HCT116 (cell line): ENCODE measurements at places on chromosomes 13 and 19.

DNA sequence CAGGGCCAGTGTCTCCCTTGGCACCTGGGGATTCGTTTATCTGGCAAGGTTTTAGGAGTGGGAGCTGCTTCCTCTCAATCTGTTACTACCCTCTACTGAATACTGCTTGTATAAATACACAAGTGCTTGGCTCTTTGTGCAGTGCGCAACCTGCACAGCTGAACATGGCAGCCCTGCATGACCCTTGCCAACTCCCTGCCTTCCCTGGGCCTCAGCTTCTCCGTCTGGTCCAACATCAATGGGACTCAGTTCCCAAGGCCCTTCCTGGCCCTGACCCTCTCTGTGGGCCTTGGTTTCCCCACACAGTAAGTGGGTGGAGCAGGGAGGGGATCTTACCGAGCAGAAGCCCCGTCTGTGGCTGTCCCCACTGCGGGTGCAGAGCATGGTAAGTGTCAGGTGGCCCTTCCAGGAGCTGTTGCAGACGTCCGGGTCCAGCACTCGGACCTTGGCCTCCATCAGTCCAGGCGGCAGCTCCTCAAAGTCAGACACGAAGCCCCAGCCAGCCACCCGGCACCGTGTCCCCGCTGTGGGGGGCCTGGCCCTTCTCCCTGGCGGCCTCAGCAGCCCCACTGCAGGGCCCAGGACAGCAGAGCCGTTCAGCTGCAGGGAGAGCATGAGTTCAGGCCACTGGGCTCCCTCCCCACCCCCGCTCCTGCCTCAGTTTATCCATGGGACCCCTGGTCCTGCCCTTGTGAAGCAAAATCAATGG lies 8.5 kb downstream of the PRSS57 start:
- no peak for DNase-seq

GRCh38 chr13:30466841-30467252 lies 1.1 kb upstream of the HMGB1 start:
- no peak for DNase-seq

DNA sequence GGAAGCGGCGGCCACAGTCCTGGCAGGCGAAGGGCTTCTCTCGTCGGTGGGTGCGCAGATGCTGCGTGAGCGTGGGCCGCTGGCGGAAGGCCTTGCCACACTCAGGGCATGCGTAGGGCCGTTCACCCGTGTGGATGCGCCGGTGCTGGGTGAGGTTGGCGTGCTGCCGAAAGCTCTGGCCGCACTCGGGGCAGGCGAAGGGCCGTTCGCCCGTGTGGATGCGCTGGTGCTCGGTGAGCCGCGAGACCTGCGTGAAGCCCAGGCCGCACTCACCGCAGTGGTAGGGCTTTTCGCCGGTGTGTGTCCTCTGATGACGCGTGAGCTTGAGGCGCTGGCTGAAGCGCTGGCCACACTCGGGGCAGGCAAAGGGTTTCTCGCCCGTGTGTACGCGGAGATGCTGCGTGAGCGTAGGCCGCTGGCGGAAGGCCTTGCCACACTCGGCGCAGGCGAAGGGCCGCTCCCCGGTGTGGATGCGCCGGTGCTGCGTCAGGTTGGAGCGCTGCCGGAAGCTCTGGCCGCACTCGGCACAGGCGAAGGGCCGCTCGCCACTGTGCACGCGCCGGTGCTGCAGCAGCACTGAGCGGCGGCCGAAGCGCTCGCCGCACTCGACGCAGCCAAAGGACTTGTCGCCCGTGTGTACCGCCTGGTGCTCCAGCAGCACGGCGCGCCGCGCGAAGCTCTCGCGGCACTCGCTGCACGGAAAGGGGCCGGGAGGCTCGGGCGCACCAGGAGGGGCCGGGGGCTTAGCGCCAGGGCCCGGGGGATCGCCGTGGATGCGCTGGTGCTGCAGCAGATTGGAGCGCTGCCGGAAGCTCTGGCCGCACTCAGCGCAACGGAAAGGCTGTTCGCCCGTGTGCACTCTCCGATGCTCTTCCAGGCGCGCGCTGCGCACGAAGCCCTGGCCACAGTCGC lies 4.0 kb upstream of the UBE2M start:
- no peak for DNase-seq

GRCh38 chr13:110326263-110326904 lies 19.3 kb downstream of the COL4A2 start:
- DNase-seq = no peak

DNA sequence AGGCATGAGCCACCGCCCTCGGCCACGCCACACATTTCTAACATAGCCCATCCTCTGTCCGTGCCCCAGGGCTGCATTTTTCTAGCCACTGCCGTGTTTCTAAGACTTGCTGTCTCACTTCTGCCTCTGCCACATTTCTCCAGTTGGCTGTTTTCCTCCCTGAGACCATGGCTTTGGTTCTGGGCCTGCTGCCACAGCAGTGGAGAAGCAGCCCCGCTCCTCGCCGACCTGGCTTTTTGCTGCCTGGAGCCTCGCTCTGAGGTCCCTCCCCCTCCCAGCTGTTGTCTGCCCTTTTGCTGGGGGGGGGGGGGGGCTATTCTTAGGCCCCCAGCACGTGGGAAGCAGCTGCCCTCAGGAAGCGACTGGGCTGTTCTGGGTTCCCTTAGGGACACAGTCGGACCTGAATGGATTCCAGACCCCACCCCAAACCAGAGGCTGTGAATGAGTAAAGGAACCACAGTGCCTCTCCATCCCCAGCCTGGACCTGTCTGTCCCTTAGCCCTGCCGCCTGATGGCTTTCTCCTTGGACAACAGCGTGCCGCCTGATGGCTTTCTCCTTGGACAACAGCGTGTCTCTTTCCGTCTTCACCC lies 3.3 kb downstream of the GYS1 start:
- no peak for DNase-seq

DNA sequence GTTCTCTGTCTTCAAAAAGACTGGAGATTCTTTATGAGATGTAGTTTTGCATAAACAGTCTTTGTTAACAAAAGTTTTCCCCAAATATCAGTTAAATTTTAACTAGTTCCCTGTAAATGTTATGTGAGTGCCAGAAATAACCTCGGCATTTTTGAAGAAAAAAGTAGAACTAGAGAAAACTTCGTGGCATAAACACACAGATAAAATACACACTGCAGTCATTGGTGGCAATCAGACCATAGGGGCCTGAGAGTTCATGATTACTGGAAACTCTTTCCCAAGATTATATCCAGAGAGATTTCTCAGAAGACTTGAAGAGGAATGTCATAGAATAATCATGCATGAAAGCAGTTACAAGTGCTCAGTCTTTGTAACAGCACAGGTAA lies 190.0 kb downstream of the MZT1 start:
- no peak for DNase-seq

DNA sequence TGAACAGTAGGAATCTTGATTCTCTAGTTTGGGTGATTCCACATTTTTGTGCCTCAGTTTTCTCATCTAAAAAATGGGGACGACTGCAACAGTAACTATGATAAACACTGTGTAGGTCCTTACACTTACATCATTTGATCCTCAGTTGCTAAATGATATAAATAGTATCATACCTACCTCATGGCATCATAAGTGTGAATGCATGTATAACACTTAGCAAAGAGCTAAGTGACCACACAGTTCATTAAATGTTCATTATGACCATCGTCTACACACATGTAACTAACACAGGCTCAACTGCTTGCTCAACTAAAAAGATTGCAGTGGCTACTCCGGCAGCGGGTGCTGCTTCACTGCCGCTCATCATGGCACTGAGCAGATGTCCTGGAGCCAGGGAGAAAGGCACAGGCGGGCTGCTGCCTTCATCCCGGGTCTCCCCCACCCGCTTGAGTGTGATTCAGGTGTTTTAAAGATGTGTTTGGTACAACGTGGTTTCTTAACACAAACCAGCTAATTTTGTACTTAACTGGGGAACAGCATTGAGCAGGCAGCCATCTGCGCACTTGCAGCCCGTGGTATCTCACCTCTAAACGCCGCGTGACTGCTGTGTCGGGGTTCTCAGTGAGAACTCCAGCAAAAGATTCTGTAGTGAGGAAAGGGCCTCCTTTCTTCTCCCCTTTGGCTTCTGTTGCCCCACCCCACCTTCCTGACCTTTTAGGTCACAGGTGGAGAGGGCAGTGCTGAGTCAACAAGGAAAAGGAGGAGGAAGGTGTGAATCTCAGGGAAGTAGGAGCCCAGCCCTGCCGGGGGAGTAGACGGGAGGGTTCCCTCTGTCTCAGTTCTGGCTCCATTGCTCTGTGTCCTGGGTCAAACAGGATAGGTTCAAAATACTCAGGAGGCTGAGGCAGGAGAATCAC lies 11.7 kb upstream of the ACTN4 start:
- no peak for DNase-seq

DNA sequence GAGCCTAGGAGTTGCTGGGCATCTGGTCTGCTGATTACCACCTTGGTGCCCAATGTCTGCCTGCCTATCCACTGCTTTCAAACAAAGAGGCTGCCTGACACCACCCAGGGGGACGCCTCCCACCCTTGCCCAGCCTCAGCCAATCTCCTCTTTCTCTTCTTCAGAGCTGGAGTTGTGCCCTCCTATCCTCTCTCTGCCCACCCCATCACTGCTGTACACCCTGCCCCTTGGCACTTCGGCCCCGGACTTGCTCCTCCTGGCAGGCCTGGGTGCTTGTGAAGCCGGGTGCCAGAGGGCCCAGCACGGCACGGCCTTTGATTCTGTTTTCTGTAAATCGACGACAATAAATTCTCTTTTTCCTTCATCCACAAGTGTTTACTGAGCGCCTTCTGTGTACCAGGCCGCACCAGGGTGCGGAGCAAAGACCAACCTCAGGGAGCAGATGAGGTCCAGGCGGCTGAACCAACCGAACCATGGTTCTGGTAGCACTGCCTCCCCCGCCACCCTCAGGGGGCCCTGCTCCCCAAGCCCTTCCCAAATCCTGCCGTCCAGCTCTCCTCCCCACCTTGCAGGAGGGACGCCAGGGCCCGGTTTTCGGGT lies 5.0 kb downstream of the RNF225 start:
- DNase-seq = no peak

- DNase-seq = no peak
Measured at GRCh38 chr13:79528356-79528755, 47.4 kb downstream of the NDFIP2 start.

DNA sequence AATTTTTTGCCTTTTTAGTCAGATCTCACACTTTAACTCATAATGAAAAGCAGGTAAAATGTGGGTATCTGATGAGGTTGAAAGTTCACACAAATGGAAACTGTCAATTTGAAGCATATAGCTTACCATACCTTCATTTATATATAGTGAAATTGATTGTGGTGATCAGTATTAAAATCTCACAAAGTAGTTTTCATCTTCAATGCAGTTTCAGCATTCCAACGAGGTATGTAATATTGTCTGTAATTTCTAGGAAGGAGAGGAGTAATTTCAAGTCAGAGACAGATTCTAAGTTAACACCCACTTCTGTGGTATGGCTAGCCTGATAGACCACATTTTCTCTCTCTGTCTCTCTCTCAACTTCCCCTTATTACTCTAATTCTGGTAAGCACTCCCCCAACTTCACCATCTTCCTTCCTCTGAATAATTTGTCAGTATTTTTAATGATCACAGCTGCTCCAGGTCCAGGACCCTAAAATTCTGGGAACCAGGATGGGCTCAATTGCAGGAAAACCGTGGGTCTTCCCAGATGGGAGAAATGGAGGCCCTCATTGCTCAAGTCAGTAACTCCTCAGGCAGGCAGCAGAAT lies 455.7 kb downstream of the FGF9 start:
- DNase-seq = no peak

GRCh38 chr19:10769533-10770491 lies 51.9 kb downstream of the DNM2 start:
- DNase-seq = no peak

GRCh38 chr13:113178896-113179167 lies 20.4 kb downstream of the PROZ start:
- no peak for DNase-seq

DNA sequence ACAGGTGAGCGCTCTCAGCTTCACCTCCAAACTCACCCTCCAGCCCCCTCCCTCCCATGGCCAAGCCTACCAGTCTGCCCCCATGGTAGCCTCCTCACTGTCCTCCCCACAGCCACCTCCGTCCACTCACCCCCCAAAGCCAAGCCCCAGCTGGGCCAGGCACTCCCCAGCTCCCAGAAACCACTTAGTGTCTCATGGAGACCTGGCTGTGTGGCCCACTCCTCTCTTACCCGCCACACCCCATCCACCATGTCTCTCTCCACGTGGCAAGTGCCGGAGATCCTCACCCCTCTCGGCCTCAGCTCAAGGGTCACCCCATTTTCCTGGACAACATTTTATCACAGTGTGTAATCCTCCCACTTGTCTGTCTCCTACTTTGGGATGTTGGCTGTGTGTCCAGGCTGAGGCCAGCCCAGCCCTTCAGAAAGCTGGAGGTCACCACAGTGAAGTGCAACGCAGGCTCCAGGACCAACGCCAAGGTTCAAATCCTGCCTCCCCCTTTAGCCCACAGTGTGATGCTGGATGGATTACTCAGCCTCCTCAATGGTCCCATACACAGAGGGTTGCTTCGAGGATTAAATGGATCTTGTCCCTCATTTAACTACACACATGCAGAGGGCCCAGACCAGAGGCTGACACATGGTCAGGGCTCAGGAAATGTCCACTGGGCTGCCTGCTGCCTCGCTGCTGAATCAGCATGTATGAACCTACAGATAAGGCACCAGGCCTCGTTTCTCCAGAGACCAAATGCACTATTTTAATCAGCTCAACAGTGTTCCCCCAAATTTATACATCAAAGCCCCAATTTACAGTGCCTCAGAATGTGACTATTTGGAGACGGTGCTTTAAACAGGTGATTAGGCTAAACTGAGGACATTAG lies 71.3 kb downstream of the CEBPG start:
- no peak for DNase-seq

GRCh38 chr13:30308548-30308947 lies 1.2 kb upstream of the KATNAL1 start:
- no peak for DNase-seq

GRCh38 chr19:32881766-32882165 lies 12.2 kb upstream of the SLC7A9 start:
- no peak for DNase-seq

GRCh38 chr13:58474581-58474980 lies 843.0 kb downstream of the PCDH17 start:
- DNase-seq = no peak

GRCh38 chr19:55083004-55083850 lies 7.6 kb downstream of the EPS8L1 start:
- no peak for DNase-seq

DNA sequence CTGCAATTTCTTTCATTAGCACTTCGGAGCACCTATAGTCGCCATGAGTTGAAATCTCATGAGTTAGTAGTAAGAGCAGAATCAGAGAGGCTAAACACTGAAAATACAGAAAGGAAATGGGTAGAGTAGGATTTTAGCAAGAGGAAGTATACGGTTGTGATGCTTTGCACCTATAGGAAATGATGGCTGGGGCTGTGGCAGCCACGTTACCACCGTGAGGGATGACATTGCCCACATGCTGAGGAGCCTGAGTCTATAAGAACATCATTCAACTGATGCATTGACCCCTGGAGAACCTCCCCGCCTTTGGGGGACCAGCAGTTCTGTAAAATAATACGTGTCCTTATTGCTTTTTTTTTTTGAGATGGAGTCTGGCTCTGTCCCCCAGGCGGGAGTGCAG lies 20.4 kb downstream of the FAM187B start:
- no peak for DNase-seq

GRCh38 chr13:23506807-23507291 lies 63.4 kb upstream of the TNFRSF19 start:
- DNase-seq = no peak
